ENCODE measurements at places on chromosomes 2 and 18.

DNA sequence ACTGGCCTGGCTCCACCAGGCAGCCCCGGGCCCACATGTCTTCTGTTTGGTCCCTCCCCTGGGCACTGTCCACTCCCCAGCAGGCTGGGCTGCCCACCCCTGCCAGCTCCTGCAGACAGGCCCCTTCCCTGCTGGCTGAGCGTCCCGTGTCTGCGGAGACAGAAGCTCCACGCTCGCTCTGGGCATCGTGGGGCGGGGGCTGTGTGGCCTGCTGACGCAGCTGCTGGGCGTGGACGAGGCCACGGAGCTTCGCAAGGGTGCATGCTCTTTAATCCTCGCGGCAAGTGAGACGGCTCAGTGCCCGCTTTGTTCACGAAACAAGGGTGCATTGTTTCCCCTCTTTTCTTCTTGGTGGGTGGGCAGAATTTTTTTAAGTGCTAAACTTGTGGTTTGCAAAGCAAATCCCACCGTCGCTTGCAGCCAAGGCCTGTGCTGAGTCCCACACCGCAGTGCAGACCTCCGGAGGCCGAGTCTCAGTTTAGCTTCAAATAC, 132.8 kb upstream of the CTDP1 start:
- no peak overlapping the region for H3K4me3 ChIP-seq
- no peak overlapping the region for H3K27ac ChIP-seq
- no peaks in the 10 kb centered on the region for H3K27me3 ChIP-seq

DNA sequence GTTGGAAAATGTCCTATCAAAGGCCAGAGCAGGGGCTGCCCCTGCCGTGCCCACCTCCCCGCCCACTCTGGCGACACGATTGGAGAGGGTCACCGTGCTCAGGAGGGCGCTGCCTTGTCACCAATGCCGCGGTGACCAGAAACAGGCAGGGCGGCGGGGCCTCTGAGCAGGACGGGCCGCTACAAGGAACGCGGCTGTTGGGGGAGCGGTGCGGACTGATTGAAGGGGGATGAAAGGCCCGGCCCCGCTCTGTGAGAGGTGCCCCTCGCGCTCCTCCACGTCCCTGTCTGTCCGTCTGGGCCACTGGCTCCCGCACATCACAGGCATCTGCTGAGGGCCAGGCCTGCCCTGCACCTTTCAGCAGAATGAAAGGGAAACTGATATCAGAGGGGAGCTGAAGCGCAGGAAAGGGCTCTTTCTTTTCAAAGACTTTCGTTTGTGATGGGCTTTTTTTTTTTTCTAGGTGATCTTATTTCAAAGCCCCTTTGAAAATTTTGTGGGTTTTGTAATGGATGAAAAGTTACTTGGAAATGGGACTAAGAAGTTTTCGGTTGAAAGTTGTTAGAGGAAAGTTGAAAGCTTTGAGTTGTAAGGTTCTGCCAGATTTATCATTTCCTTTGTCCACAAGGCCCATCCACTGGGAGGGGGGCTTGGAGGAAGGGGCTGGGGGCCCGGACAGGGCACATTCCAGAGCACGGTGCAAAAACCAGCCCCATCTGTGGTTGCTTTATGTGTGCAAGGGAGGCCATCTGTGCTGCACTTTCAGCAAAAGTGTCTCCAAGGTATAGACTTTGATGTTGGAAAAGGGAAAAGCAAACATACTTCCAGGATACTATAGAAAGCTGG, 244.2 kb downstream of the KLHL29 start:
- no peaks in the 10 kb centered on the region for H3K36me3 ChIP-seq
- no peaks in the 10 kb centered on the region for H3K4me1 ChIP-seq
- no peak overlapping the region for H3K27ac ChIP-seq
- H3K27me3 ChIP-seq, result no peaks in the 10 kb centered on the region

DNA sequence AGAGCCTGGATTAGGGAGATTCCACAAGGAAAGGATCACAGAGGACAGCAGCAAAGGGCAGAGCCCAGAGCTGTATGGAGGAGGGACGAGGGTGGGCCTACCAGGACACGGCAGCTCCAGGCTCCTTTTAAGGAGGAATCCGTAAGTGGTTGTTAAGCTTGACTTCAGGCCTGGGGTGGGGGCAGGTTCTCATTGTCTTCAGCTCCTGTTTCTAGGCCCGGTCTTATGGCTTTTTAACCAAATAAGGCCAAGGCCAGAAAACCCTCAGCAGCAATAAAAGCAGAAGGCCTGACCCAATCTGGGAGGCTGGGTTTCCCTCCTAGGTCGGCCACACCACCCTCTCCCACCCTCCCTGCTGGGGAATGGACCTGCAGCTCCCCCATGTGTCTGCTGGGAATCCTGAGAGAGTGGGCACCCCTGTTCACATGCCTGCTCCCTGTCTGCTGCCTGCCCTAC, 111.2 kb downstream of the PLB1 start:
- peak; percentile 82 for DNase-seq
- H3K4me1 ChIP-seq, result peaks cover 32% of the 10 kb centered on the region

DNA sequence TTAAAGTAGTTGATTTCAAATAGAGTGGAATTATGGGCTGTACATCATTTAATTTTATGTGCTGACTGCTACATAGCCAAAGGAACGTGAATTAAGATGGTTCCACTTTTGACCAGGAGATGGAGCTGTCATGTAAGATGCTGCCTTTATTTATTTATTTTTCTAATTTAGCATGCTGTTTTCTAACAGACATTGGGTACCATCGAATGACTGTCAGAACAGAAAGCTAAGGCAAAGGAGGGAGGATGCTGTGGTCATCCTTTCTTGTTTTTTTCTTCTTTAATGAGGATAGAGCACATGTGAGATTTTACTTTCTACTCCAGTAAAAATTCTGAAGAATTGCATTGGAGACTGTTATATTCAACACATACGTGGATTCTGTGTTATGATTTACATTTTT, at the start of gene SCN2A:
Gene SCN2A (plus strand): TSS at position 185 of the 400 bp plus-strand sequence. CDS start 56,410 bp downstream, outside the sequence.
- H3K4me3 ChIP-seq, result no peak within 1 kb of the TSS
- no peak within 1 kb of the TSS for H3K27ac ChIP-seq
- H3K4me1 ChIP-seq, result no peaks in the 10 kb centered on the region
- H3K27me3 ChIP-seq, result no peaks in the 10 kb centered on the region
- DNase-seq, result no peak
- H3K36me3 ChIP-seq, result no peaks in the 10 kb centered on the region

GRCh38 chr2:29218550-29219125, 103.4 kb downstream of the CLIP4 start:
- no peaks in the 10 kb centered on the region for H3K27me3 ChIP-seq
- no peak overlapping the region for H3K27ac ChIP-seq
- peaks cover 1% of the 10 kb centered on the region for H3K4me1 ChIP-seq
- H3K36me3 ChIP-seq, result no peaks in the 10 kb centered on the region
- peak; percentile 32 for DNase-seq
- no peak overlapping the region for H3K4me3 ChIP-seq

Measured in sigmoid colon (tissue), 7 donors.